Stimulated activated CD8-positive, alpha-beta memory T cell treated with anti-CD3 and anti-CD28 coated beads, Interleukin-7, amount 100 ng/mL, for 48 hours (primary cell): ENCODE measurements at places on chromosomes 2 and 18.

GRCh38 chr2:189570570-189571031, 10.0 kb downstream of the SLC40A1 start:
- no peak for DNase-seq

- no peak for DNase-seq
Measured at GRCh38 chr2:29367986-29368658, 252.9 kb downstream of the CLIP4 start.

- DNase-seq: no peak
Measured at GRCh38 chr2:74096052-74096451, 51.7 kb downstream of the BOLA3 start.

DNA sequence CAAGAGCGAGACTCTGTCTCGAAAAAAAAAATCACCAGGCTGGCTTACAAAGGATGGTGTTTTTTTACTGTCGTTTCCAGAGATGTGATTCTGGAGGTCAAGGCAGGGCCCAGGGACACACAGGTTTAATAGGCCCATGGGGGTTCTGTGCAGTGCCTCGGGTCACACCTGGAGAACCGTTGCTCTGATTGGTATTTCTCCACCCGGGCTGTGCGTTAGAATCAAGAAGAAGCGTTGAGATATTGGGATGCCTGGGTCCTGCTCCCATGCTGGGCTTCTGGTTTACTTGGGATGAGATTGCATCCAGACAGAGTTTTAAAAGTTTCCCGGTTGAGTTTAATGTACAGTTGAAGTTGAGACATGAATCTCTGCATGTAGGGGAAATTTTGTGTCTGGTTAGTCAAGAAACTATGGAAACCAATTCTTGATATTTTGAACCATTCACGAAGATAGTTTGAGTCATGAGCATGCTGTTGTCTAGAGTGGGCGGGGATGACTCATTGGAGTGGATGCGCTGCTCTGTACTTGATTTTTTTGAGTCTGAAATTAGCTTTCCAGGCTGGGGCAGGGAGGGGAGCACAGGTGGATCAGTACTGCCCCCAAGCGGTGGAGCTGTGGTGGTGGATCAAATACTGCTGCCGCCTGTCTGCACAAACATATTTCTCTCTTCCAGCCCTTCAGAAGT, 50.1 kb downstream of the GREB1 start:
- peak; percentile 76 for DNase-seq

DNA sequence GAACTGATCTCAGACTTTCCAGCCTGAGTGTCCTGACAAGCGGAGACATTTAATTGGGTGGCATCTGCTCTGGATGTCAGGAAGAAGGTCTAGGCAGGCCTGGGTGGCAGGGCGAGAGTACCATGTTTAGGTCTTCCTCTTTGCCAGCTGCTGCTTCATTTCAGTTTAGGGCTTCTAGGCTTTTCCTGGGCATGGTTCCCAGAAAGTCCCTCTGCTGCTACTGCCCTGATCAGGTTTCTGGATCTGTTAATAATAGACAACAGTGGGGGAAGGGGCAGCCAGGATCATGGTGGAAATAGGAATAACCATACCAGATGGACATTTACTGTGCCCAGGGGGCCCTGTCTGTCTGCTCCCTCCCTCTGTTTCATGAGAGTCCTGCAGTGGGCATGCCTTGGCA, 2.3 kb upstream of the PLCD4 start:
- DNase-seq: no peak

DNA sequence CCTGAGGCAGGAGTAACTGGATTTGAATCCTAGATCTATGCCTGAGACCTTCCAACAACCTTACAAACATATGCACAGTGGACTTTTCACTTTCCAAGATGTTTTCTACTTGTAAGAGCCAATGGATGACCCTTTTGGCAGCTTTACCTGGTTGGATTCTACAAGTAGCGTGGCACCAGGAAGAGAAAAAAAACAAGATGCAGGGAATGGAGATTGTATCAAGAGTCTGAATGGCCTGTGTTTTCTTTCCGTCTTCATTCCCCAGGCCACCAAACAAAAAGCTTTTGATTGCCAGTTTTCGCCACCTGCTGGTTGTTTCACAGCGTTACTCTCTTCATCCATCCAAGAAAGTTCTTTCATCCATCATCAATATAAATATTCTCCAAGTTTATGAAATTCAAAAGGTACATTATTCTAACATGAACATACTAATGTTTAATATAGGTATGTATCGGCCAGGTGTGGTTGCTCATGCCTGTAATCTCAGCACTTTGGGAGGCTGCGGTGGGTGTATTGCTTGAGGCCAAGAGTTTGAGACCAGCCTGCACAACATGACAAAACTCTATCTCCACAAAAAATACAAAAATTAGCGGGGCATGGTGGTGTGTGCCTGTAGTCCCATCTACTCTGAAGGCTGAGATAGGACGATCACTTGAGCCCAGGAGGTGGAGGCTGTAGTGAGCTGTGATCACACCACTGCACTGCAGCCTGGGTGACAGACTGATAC, 3.5 kb upstream of the BCL2 start:
- DNase-seq: no peak
